ENCODE measurements at places on chromosomes 3 and 15.
A peak's percentile ranks its signal among the peaks of the same experiment; 100 is the strongest.

DNA sequence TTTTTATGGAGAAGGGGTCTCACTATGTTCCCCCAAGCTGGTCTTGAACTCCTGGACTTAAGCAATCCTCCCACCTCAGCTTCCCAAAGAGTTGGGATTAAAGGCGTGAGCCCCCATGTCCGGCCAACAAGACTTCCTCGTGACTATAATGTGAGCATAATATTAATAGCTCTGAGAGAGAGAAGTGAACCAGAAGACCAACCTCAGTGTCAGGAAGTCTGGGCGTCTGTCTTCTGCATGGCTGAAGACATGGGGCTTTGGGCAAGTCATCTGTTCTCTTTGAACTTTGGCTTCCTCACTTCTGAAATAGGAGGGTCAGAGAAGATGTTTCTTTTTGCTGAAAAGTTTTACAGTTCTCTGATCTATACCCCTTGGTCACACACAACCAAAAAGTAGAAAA is 92.1 kb downstream of the SLC49A4 start:
- no peak for DNase-seq

DNA sequence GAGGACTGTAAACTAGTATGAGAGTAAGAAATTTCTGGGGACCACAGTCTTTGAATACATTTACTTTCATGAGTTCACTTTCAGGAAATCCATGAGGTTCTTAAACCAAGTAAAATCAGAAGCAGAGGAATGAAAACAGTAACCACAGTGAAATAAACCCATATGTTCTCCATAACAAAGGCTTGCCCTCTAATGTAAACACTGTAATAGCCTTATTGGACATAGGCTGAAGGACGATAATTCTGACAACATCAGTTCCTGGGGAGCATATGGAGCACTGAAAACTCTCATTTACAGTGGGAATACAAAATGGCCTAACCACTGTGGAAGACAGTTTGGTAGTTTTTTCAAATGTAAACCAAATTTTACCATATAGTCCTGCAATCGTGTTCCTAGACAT is 965.8 kb downstream of the NSUN3 start:
- DNase-seq: no peak

DNA sequence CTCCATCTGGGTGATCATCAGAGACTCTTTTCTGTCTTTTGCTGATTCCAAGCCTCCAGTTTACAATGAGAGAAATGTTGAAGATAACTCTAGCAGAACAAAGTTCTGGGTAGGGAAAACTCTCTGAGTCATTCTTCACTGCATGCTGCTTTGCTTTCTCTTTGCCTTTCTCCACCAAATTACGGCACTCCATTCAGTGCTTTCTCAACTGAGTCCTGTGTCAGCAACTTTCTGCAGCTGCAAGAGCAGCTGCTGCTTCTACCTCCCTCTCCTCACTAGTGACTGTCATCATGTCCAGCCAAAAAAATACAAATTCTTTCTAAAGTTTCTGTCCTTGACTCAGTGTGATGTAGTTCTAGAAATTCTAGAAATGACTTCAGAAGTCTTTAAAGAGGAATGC is 953.8 kb downstream of the IGSF11 start:
- no peak for DNase-seq

GRCh38 chr3:128188956-128189355 is 35.7 kb downstream of the EEFSEC start:
- DNase-seq: peak; percentile 76

- no peak for DNase-seq
Observed at GRCh38 chr15:27358751-27359434, 387.9 kb downstream of the GABRG3 start.

DNA sequence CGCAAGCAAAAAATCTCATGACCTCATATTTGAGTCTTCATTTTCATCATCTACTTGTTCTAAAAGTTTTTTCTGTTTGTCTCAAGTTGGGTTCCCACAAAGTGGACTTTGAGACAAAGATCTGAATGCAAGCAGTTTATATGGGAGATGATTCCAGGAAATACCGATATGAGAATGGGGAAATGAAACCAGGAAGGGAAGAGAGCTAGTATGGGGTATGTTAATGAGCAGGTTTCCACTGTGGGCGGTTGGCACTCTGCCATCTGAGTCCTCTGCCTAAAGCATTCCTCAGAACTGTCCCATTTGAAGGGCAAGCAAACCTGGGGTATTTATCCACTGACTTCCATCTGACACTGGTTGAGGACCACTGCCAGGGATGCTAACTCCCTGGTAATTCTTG is 8.8 kb downstream of the ADPRH start:
- DNase-seq: peak; percentile 96

DNA sequence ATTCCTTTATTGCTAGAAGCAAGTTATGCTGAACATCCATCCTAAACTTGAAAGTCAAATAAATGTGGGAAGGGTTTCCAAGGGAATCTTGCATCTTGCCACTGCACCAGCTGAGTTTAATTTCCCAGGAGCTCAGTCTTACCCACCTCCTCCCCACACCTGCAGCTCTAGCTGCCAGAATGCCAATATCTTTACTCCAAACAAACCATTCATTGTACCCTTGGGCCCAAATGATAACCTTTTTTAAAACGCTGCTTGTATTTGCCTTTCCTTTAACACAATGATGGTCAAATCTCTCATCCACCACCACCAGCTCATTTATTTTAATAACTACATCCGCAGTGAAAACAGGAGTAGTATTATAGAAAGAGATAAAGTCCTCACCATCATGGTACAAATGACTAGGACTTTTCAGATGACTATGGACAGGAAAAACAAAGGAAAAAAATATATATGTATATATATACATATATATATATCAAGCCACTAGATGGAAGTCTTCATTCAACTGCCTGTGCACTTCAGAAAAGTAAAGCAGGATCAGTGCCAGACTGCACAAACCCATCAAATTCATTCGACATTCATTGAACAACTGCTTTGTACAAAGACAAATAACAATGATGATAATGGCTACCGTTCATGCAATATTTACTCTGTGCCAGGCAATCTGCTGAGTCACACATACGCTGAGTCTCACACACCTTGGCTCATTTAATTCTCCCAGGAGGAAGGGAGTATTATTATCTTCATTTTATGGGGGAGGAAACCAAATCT is 44.0 kb downstream of the BFSP2 start:
- DNase-seq: no peak

- DNase-seq: no peak
Observed at GRCh38 chr15:99427668-99428361, 138.0 kb upstream of the MEF2A start.

- DNase-seq: no peak
Observed at GRCh38 chr3:44999782-45000181, 23.7 kb downstream of the EXOSC7 start.

GRCh38 chr3:171177056-171177455 is 150.5 kb upstream of the SLC2A2 start:
- DNase-seq: no peak

DNA sequence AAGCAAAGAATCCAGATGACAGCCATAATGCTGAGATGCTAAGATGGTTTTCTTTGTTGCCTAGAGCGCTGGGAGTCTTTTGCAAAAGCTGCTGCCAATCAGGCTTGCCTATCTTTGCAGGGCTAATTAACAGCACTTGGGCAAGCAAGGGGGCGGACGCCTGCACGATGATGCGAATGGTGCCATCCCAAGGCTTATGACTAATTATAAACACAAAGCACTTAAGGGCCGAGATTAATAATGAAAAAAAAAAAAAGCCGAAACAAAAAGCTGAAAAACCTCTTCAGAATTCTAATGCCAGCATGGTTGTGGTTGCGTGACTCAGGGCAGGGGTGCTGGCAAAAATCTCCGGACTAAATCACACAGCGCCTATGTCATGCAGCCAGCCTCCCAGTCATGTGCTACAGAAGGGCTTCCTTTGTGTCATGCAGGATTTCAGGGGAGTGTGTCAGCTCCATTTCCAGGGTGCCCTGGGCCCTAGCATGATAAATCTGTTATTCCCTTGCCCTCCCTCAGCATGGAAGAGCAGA is 185.0 kb upstream of the ANKRD28 start:
- peak; percentile 41 for DNase-seq

DNA sequence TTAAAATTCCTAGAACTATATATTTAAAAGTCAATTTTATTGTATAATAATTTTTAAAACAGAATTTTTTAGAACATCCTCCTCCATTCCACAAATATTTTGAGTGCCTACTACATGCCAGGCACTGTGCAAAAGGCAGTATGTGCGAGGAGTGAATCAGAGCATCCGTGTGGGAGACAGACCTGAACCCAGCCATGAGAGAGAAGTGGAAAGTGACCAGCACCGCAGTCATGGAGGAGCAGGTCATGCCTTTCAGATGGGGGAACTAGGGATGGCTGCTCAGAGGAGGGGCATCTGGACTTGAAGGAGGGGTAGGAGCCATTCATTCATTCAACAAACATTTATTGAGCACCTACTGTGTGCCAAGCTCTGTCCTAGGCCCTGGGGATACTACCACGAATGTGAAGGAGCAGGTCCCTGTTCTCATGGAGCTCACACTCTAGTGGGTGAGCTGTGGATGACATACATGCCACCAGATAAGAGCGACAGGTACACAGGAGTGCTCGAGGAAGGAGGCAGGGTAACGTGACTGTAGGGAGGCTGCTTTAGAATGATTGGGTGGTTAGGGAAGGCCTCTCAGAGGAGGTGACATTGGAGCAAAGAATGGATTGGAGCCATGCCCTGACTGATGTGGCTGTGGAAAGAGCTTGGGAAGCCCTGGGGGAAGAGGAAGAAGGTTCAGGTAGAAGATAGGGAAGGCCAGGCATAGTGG is 3.1 kb upstream of the CHRNA3 start:
- no peak for DNase-seq

GRCh38 chr3:184345317-184346144 is 8.1 kb downstream of the FAM131A start:
- DNase-seq: peak; percentile 83

DNA sequence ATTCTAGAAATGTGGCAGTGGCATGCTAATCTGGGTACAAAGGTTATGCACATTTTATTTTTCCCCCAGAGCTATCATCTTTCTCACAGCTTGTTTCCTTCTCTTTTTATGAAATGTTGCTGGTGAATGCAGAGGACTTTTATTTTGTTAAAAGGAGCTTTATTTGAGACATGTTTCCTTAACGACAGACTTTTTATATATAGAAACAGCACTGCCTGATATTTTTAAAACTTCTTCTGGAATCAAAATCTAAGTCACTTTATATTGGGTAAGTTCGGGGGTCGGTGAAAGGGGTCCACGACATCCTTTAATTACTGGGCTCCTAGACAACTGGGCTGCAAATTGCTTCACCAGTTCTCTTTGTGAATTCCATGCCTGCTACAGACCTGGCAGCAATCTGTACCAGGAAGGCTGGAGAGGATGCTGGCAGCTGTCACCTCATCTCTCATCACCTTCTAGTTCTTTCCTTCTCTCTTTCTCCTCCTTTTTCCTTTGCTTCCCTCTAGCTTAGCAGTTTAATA is 464.7 kb downstream of the PDCD6IP start:
- peak; percentile 48 for DNase-seq

DNA sequence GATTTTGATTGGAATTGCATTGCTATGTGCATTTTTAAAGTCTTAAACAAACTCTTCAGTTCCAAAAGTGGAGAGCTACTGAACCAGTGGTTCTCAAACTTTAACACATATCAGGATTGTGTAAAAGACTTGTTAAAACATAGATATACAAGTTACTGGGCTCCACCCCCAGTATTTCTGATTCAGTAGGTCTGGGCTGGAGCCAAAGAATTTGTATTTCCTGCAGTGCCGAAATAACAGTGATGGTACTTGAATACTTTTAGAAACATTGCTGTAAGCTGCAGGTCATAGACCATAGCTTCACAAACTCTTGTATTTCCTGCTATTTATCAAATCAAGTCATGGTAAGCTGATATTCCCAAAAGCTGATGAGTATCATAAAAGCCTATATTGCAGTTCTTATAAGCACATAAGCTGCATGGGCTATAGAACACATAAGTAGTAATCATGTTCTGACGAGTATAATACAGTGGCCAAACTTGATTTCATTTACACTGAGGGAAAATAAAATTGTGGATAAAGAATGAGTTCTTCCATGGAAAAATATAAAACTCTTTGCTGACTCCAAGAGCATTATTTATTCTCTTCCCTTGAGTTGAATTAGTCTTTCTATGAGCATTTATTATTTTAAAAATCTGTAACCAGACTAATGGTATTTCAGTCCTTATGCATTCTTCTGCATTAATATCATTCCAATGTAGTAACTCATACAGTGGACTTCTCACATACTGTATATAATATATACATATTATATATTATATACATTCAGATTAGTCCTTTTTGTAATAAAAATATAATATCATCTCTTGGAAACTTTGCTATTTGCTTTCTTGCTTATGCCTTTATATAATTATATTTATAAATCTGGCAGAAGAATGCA is 550.5 kb upstream of the AGTR1 start:
- no peak for DNase-seq

DNA sequence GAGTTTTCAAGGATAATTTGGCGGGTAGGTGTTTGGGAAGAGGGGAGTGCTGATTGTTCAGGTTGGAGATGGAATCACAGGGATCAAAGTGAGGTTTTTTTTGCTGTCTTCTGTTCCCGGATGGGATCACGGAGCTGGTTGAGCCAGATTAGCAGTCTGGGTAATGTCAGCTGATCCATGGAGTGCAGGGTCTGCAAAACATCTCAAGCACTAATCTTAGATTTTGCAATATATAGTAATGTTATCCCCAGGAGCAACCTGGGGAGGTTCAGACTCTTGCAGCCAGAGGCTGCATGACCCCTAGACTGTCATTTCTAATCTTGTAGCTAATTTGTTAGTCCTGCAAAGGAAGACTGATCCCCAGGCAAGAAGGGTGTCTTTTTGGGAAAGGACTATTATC is 354.1 kb upstream of the SGO1 start:
- DNase-seq: no peak

DNA sequence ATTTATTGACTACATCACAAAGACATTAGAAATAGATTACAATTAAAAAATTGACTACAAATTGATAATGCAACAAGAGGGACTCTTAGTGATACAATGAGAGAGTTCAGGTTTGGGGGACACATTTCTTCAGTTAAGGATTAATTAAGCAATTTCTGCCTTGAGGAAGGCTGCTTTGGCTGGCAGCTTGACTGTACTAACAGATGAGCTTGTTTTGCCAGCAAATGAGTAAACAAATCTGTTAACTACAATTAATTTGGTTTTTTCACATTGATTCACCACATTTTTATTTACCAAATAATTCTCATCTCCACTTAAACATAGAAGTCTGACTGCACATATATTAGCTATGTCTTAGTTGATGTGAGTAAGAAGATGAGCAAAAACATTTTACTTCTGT is 183.6 kb upstream of the ZNF385D start:
- no peak for DNase-seq

Data from suppressor macrophage treated with lipopolysaccharide for 1 hour (primary cell).